Progenitor cell of endocrine pancreas (in vitro differentiated cells): ENCODE measurements at places on chromosomes 2 and 18. TPM values are rescaled to one million over a fixed set of nuclear protein-coding genes. Genes with fewer than 3 reads are reported as not detected.

Gene MERTK
- 20.1 and 20.7 TPM in 2 replicates for total RNA-seq

Gene MYO3B
- total RNA-seq = 0.22 TPM in 1 of 2 replicates, not detected in the other

Gene LOXHD1
- 0.33 and 0.36 TPM in 2 replicates for total RNA-seq

Gene ST8SIA5
- total RNA-seq = 5.3 and 6.0 TPM in 2 replicates

Gene ATP8B1
- 21.7 and 21.9 TPM in 2 replicates for total RNA-seq

Gene POMC
- total RNA-seq = 5.4 and 6.5 TPM in 2 replicates

Gene SALL3
- 0.34 and 0.51 TPM in 2 replicates for total RNA-seq

Gene EDAR
- 0.24 and 0.69 TPM in 2 replicates for total RNA-seq

Gene ANAPC1
- 54.9 and 61.5 TPM in 2 replicates for total RNA-seq

Gene LONRF2
- total RNA-seq = 8.4 and 9.2 TPM in 2 replicates

Gene TLX2
- total RNA-seq = 0.33 TPM in 1 of 2 replicates, not detected in the other

- no peak for DNase-seq
- no peaks in the 10 kb centered on the region for H3K27me3 ChIP-seq
- H3K27ac ChIP-seq = no peak overlapping the region
- no peaks in the 10 kb centered on the region for H3K36me3 ChIP-seq
- H3K4me1 ChIP-seq = no peaks in the 10 kb centered on the region
- H3K4me3 ChIP-seq = no peak overlapping the region
These were observed 221.3 kb upstream of the ITGA4 start for GRCh38 chr2:181235683-181236459.

DNA sequence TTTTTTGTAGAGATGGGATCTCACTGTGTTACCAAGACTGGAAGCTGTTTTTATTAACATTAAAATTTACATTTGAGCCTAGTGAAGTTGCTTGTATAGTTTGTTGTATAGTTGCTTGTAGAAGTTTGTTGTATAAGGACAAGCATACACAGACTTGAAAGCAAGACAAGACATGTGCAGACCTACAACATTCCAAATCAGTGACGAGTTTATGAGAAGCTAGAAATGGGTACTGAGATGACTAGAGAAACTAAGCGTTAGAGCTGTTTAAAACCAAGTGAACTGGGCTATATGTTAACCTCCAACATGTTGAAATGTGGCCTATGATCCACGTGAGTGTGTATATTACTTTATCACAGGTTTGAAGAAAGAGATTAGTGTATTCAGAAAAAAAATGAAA, 39.1 kb downstream of the ABCB11 start:
- H3K36me3 ChIP-seq = no peaks in the 10 kb centered on the region
- H3K4me3 ChIP-seq = no peak overlapping the region

DNA sequence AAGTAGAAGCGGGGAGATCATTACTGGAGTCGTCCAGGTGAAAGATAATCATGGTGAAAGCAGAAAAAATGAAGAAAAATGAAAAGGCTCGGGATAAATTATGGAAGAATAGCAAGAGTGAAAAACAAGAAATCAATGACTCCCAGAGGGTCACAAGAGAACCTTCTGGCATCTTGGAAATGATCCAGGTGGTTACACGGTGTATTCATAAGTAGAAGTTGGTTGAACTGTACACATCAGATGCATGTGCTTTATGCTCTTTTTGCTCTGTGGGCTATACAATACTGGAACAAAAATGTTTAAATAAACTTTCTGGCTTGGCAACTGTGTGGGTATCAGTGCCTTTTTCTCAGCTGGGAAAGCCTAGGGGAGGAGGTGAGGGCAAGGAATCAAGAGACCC, 348.9 kb downstream of the RND3 start:
- H3K36me3 ChIP-seq = no peaks in the 10 kb centered on the region
- H3K4me3 ChIP-seq = no peak overlapping the region
- no peak for DNase-seq
- peaks cover 5% of the 10 kb centered on the region for H3K4me1 ChIP-seq
- no peak overlapping the region for H3K27ac ChIP-seq

- peaks cover 5% of the 10 kb centered on the region for H3K4me1 ChIP-seq
- no peaks in the 10 kb centered on the region for H3K36me3 ChIP-seq
- H3K4me3 ChIP-seq = no peak overlapping the region
- DNase-seq = no peak
- H3K27ac ChIP-seq = no peak overlapping the region
These were observed 56.1 kb downstream of the INHBB start for GRCh38 chr2:120402067-120402433.

DNA sequence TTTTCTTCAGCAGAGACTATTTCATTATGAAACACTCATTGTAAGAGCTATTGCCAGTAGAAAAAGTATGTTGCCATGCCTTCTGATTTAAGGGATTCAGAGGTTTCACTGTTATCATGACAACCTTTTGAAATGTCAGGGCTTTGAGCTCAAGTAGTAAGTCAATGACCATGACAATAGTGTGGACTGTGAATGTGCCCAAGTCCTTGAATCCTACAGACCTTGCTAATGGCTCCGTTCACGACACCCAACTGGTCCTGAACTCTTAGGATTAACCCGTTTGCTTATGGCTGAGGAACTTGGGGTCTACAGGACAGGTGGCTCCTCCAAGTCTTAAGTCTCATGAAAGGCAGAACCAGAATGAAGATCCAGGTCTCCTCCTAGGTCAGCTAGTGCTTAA, 17.6 kb upstream of the KIDINS220 start:
- H3K27ac ChIP-seq = no peak overlapping the region
- no peak for DNase-seq
- peaks cover 11% of the 10 kb centered on the region for H3K36me3 ChIP-seq
- H3K27me3 ChIP-seq = no peaks in the 10 kb centered on the region
- H3K4me3 ChIP-seq = no peak overlapping the region
- H3K4me1 ChIP-seq = peaks cover 2% of the 10 kb centered on the region

DNA sequence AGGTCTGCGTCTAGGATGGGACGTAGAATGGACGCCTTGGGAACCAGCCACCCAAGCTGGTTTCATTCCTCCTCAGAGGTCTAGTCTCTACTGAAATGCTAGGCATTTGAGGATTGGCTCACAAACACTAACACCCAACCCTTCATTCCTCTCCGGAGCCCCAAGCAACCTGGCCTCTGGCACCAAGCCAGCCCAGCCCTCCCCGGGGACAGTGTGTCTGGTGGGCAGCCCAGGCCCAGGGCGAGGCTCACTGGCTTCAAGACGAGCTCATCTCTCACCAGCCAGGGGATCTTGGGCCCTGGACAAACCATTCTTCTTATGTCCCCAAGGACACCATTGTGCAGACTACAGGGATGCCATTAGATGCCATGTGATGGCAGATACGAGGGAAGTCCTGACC, 182.5 kb downstream of the CTIF start:
- no peak for DNase-seq
- H3K4me1 ChIP-seq = no peaks in the 10 kb centered on the region
- no peak overlapping the region for H3K4me3 ChIP-seq
- peaks cover 6% of the 10 kb centered on the region for H3K36me3 ChIP-seq

DNA sequence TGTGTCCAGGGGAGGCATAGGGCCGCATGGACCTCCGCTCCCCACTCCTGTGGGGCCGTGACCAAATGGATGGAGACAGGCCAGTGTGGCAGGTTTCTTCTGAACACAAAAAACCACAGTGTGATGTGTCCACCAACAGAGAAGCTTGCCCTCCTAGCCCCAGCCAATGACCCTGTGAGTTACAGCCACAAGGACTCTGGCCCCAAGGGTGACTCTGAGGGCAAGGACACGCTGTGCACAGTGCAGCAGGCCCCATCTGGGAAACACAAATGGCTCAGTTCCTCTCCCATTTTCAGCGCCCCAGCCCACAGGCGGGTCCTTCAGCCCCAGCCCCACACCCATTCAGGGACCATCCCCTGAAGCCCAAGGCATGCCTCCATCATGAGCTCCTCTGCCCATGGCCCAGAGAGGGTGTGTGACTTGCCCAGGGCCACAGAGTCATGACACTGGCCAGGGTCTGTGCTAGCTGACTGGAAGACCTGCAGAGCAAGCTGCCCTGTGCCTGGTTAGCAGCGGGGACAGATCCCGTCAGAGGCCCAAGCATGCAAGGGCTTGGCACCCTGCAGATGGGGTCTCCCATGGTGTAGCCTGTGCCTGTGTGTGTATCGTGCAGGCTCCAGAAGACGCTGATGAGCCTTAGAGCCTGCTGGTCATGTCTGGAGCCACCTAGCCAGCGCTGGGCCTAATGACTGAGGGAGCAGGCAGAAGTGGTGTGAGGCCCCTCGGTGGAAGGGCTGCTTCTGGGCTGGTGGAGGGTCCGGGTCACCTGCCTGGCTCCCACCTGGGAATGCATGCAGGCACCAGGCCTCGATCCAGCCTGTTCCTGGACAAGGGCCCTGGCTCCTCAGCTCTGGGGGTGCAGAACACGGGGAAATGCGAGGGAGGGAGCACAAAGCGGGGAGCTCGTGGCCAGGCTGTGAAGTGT, 47.7 kb downstream of the HS6ST1 start:
- no peaks in the 10 kb centered on the region for H3K27me3 ChIP-seq
- DNase-seq = no peak
- H3K4me1 ChIP-seq = no peaks in the 10 kb centered on the region
- peaks cover 17% of the 10 kb centered on the region for H3K36me3 ChIP-seq

DNA sequence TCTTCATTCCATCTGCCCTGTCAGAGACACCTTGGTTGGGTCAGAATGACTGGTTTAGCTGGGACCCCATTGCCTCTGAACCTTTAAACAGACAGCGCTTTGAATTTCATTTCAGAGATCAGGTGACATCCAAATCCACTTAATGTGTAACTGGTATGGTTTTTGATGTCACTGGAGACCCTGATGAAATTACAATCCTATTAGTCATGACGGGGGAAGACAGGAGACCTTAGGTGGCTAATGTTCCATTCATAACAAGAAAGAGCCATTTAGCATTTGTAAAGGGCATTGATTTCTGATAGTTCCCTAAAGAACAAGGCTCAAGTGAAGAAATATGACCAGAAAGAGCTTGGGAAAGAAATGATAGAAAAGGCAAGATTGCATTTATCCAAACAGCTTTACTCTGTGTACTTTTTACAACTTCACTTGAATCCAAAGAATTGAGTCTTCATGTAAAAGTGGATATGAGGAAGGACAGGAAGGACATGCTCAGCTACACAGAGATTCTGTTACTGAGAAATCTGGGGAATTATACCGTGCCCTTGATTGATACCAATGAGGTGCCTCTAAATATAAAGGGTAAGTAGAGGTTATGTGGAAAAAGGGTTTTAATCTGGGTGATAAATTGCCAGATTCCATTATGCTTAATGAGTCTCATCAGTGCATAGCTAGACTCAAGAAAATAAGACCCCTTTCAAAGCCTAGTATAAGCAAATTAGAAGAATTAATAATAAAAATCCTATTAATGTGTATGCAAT, 198.2 kb downstream of the NCKAP5 start:
- no peaks in the 10 kb centered on the region for H3K36me3 ChIP-seq
- no peak overlapping the region for H3K27ac ChIP-seq
- no peak overlapping the region for H3K4me3 ChIP-seq
- H3K4me1 ChIP-seq = peaks cover 4% of the 10 kb centered on the region
- DNase-seq = no peak
- H3K27me3 ChIP-seq = peaks cover 5% of the 10 kb centered on the region

GRCh38 chr2:42979416-42979869, 187.1 kb upstream of the HAAO start:
- peak overlapping the region; percentile 97 for H3K27ac ChIP-seq
- peaks cover 58% of the 10 kb centered on the region for H3K4me1 ChIP-seq
- no peaks in the 10 kb centered on the region for H3K27me3 ChIP-seq
- H3K36me3 ChIP-seq = peaks cover 8% of the 10 kb centered on the region
- DNase-seq = peak; percentile 55
- peak overlapping the region; percentile 17 for H3K4me3 ChIP-seq

- no peak for DNase-seq
- peaks cover 22% of the 10 kb centered on the region for H3K36me3 ChIP-seq
- H3K4me1 ChIP-seq = peaks cover 15% of the 10 kb centered on the region
- H3K4me3 ChIP-seq = no peak overlapping the region
- no peak overlapping the region for H3K27ac ChIP-seq
- H3K27me3 ChIP-seq = no peaks in the 10 kb centered on the region
These were observed 97.6 kb downstream of the LYPD6B start for GRCh38 chr2:149136111-149136510.

DNA sequence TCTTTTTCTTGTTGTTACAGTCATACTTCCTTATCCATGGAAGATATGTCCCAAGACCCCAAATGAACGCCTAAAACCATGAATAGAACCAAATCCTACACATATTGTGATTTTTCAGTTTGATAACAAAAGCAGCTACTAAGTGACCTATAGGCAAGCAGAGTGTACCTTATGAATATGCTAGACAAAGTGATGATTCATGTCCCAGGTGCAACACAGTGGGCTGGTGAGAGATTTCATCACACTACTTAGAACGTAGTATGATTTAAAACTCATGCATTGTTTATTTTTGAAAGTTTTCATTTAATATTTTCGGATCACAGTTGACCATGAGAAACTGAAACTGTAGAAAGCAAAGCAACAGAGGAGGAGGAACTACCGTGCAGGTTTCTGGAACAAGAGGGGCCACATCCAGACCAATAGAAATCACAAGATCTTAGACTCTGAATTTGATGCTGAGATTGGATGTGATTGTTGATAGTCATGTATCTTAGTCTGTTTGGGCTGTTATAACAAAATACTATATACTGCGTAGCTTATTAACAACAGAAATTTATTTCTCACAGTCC, 470.8 kb upstream of the VRK2 start:
- no peak overlapping the region for H3K27ac ChIP-seq
- no peak overlapping the region for H3K4me3 ChIP-seq
- DNase-seq = no peak
- no peaks in the 10 kb centered on the region for H3K36me3 ChIP-seq
- H3K27me3 ChIP-seq = no peaks in the 10 kb centered on the region

GRCh38 chr2:42052702-42053481, 5.1 kb downstream of the PKDCC start:
- DNase-seq = no peak
- peaks cover 69% of the 10 kb centered on the region for H3K4me1 ChIP-seq
- H3K36me3 ChIP-seq = peaks cover 33% of the 10 kb centered on the region
- H3K27ac ChIP-seq = peak overlapping the region; percentile 94
- H3K4me3 ChIP-seq = peak overlapping the region; percentile 55
- no peaks in the 10 kb centered on the region for H3K27me3 ChIP-seq

GRCh38 chr18:67265464-67266245, 250.9 kb downstream of the DSEL start:
- DNase-seq = no peak
- no peaks in the 10 kb centered on the region for H3K27me3 ChIP-seq
- H3K27ac ChIP-seq = no peak overlapping the region
- no peaks in the 10 kb centered on the region for H3K4me1 ChIP-seq

- no peak overlapping the region for H3K27ac ChIP-seq
- H3K27me3 ChIP-seq = no peaks in the 10 kb centered on the region
- peaks cover 6% of the 10 kb centered on the region for H3K4me1 ChIP-seq
- no peak overlapping the region for H3K4me3 ChIP-seq
These were observed 33.8 kb downstream of the TAF1B start for GRCh38 chr2:9877026-9877425.

GRCh38 chr2:237558961-237559641, 7.3 kb upstream of the PRLH start:
- H3K36me3 ChIP-seq = no peaks in the 10 kb centered on the region
- H3K4me3 ChIP-seq = no peak overlapping the region
- H3K27me3 ChIP-seq = peaks cover 31% of the 10 kb centered on the region

DNA sequence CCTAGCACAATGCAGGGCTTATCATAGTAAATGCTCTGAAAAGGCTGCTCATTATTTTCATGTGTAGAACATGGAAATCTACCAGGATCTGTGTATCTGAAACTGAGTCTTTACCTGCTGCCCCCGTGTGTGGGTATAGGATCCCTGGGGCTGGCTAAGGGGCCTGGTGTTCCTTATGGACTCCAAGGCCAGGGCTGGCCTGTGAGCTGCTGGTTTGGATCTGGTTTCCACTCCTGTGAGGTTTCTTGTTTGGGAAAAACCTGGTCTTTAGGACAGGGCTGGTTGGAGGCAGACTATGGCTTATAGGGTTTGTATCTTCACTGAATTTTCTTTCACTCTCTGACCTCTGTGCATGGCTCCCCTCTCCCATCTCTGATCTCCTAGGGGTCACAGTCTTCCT, 80.8 kb downstream of the DYSF start:
- no peak for DNase-seq
- no peak overlapping the region for H3K27ac ChIP-seq
- peaks cover 2% of the 10 kb centered on the region for H3K27me3 ChIP-seq
- H3K36me3 ChIP-seq = no peaks in the 10 kb centered on the region
- H3K4me1 ChIP-seq = peaks cover 6% of the 10 kb centered on the region
